MV-4-11 (cell line): ENCODE measurements at places on chromosomes 2 and 18.

DNA sequence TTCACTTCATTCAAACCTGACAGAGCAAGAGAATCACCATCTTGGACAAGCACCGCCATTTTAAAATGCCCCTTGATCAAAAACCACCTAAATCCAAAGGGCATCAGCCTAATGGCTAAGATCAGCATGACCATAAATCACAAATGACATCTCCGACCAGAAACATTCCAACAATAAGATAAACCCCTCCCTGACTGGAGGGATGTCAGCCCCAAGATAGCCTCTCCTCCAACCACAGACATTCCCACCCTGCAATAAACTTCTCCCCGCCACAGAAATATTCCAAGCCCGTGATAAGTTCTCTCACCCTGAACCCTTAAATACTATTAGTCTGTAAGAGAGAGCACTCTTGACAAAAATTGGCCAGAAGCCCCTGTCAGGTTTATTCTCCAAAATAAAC is 21.6 kb upstream of the LYPD1 start:
- DNase-seq: no peak

DNA sequence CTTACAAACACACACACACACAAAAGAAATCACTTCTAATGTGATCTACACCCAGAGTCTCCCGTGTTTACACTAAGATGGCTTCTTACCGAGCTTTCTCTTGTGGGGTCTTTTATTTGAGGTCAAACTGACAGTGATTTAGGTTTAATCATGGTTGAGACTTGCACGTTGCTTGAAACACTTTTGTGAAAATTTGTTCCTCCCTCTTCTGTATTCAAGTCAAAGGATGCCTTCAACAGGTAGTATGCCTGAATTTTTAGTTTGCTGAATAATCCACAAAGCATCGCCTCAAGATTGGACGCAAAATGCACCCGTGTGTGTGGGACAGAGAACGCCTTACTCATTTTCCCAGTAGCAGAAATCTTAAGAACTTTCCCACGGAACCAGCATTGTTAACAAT is 4.0 kb upstream of the ZNF516 start:
- no peak for DNase-seq

- DNase-seq: no peak
Observed at GRCh38 chr2:237042101-237042500, 43.6 kb upstream of the COPS8 start.

DNA sequence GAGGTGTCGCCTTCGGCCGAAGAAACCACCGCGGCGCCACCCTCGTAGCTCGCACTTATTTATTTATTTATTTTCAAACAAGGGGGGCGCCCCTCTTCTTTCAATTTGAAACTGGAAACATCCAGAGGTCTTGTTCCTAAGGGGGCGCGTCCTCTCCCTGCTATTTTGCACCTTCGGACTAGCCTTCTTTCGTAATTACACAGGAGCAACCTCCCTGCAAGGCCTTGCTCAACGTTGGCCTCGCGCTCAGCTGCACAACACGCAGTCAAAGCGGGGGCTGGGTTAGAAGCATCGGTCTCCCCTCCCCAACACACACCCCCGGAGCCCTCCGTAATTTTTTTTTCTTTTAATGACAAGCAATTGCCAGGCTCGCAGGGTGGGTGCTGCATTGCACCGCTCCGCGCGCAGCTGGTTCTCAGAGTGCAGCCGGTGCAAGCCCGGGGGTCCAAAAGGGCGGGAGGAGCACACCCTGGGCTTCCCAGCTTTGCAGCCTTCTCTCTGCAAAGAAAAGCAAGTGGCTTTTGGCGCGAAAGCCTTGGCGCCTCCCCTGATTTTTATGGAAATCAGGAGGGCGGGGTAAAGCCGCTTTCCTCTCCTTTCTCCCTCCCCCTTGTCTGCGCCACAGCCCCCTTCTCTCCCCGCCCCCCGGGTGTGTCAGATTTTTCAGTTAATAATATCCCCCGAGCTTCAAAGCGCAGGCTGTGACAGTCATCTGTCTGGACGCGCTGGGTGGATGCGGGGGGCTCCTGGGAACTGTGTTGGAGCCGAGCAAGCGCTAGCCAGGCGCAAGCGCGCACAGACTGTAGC is at the start of gene MYCN:
Gene MYCN, plus strand, starts transcription at position 697 of the 807 bp plus-strand sequence. CDS start 1,515 bp downstream, outside the sequence.
- peak; percentile 8 for DNase-seq

GRCh38 chr2:19623488-19623887 is 265.1 kb upstream of the OSR1 start:
- DNase-seq: no peak

DNA sequence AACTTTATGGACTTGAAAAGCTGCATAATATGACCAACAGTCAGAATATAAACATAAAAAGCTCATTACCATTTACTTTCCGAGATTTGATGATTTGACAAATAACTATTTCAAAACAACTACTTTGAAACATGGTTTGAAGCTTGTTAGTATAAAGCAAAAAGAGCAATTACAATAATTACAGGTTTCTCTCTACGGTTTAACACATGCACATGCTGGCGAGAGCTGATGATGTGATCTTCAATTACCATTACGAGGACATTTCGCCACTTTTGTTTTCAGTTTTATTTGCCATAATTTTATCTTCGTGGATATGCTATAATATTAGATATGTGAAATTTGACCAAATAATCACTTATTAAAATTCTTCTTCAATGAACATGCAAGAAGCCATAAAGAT is 270.1 kb downstream of the TCF4 start:
- no peak for DNase-seq

DNA sequence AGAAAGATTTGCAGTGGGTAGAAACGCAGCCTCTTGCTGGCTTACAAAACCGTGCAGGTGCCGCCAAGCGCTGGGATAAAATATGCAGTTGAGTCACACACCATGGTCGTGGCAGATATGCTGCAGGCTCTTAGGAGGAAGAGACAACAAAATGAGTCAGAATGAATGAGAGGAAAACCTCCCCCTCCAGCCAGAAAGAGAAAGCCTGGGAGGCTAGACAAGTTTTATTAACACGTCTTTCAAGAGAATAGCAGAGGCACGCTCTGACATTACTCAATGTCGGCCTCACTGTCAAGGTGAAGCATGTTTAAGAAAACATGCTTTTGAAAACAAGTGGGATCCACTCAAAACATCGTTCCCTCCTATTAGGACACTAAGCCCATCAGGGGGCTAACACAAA is 37.1 kb upstream of the ZCCHC2 start:
- peak; percentile 48 for DNase-seq

- DNase-seq: no peak
Observed at GRCh38 chr2:34567128-34567527, 968.0 kb upstream of the FAM98A start.

- no peak for DNase-seq
Observed at GRCh38 chr2:28393114-28393836, 617 bp downstream of the FOSL2 start.

DNA sequence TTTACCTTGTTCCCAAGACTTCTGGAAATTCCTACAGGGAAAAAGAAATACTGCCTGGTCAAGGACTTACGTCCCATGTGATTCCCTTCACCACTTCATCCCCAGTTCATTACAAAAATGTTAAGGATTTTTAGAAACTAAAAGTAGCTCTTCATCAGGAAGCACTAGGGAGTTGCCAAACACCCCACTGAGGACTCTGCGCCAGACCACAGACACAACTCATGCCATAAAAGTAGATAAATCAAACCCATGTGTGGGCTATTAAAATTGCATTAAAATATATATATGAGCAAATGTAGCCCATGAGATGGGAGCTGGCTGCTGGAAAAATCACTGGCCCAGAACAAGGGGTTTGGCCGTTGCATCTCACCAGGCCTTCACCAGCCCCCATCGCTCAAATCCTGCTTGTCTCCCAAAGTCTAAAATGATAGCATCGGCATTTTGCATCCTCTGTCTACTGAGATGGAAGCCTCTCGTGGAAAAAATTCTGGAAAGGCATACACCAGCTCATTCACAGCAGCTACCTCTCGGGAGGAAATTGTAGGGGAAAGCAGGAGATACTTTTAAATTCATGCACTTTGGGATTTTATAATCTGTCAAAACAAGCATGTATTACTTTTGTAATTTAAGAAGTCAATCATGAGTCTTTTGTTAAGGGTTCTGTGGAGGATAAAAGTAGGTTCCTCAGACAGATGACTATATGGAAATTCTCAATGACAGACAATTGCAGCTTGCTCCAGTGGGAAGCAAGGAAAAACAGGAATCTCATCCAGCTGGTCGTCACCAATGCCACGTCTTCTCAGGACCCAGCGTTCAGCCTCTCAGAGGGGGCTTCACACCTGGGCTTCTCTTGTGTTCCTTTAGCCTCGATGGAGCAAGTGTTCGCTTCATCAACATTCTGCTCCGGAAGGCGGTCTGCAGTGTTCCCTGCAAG is 113.9 kb downstream of the MREG start:
- DNase-seq: no peak

GRCh38 chr2:174054926-174055325 is 89.8 kb upstream of the SP3 start:
- DNase-seq: peak; percentile 22

GRCh38 chr18:22711192-22711685 is 221.9 kb upstream of the RBBP8 start:
- DNase-seq: no peak

GRCh38 chr18:11357678-11358077 is 208.3 kb upstream of the PIEZO2 start:
- no peak for DNase-seq

- DNase-seq: no peak
Observed at GRCh38 chr2:237213315-237214022, 127.8 kb downstream of the COPS8 start.

DNA sequence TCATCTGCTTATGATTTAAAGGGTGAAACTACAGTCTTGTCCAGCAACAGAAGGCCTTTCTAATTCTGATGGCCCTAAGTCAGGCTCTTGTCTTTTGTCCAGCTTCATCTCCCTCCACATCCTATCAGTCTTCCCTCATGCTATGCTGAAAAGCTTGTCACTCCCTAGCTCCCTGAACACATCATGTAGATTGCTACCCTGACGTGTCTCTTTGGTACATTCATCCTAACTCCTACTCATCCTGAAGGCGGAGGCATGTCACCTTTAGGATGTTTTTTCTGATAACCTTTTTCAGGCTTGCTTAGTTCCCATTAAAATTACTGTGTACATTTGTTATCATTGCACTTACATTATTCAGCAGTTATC is 78.4 kb upstream of the ARL5A start:
- DNase-seq: no peak
